Suprapubic skin (tissue), 4 donors: ENCODE measurements at places on chromosomes 1 and 21. TPM values are rescaled to one million over a fixed set of nuclear protein-coding genes. Genes with fewer than 3 reads are reported as not detected.

GRCh38 chr1:231049121-231049979 lies 9.3 kb upstream of the FAM89A start:
- no peak overlapping the region for H3K27ac ChIP-seq
- DNase-seq: no peak
- no peaks in the 10 kb centered on the region for H3K36me3 ChIP-seq
- no peak overlapping the region for H3K4me3 ChIP-seq
- H3K27me3 ChIP-seq: peaks cover 9% of the 10 kb centered on the region

GRCh38 chr1:240094041-240094722 lies 2.5 kb downstream of the FMN2 start:
- H3K27ac ChIP-seq: no peak overlapping the region
- no peak overlapping the region for H3K4me3 ChIP-seq
- H3K27me3 ChIP-seq: peaks cover 41% of the 10 kb centered on the region
- peaks cover 21% of the 10 kb centered on the region for H3K4me1 ChIP-seq
- H3K36me3 ChIP-seq: no peaks in the 10 kb centered on the region

DNA sequence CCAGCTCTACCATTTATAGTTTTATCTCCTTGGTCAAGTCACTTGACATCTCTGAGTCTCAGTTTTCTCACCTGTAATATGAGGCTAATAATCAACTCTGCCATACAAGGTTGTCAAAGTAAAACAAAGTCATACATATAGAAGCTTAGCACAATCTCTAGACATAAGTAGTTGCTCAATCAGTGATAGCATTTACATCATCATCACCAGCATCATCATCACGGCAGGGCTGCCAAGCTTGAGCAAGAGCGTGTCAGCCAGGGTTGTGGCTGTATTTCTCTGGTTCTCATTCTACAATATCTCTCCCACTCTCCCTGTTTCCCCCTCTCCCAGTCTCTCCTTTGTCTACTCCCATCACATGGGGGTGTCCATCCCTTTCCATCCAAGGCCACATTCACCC lies 41.7 kb upstream of the COA6 start:
- no peak for DNase-seq
- H3K27me3 ChIP-seq: peaks cover 4% of the 10 kb centered on the region
- H3K4me3 ChIP-seq: no peak overlapping the region
- H3K36me3 ChIP-seq: no peaks in the 10 kb centered on the region

GRCh38 chr1:111965781-111966443 lies 23.6 kb downstream of the KCND3 start:
- no peaks in the 10 kb centered on the region for H3K36me3 ChIP-seq
- no peak for DNase-seq
- no peak overlapping the region for H3K4me3 ChIP-seq
- H3K27me3 ChIP-seq: no peaks in the 10 kb centered on the region
- H3K4me1 ChIP-seq: peaks cover 6% of the 10 kb centered on the region

DNA sequence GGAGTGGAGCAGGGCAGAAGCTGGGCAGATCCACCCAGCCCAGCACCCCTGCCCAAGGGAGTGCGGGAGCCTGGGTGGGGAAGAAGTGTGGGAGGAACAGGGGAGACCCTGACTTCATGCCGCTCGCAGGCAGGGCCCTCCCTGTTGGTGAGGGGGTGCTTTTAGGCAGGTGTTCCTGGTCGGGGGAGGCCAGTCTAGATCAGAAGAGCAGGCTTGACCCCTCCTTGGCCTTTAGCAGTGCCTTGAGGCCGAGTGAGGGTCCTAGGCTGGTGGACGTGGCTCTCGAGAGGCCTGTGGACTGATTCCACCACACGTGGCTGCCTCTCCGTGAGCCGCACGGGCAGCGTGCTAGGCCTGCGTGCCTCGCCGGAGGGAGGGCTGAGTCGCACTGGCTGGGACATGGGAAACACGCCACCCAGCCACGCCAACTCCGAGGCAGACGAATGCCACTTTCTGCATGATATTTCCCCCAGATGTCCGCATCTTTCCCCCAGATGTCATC lies 19.4 kb upstream of the COL18A1 start:
- H3K4me1 ChIP-seq: peaks cover 15% of the 10 kb centered on the region
- DNase-seq: no peak
- H3K27me3 ChIP-seq: peaks cover 13% of the 10 kb centered on the region

DNA sequence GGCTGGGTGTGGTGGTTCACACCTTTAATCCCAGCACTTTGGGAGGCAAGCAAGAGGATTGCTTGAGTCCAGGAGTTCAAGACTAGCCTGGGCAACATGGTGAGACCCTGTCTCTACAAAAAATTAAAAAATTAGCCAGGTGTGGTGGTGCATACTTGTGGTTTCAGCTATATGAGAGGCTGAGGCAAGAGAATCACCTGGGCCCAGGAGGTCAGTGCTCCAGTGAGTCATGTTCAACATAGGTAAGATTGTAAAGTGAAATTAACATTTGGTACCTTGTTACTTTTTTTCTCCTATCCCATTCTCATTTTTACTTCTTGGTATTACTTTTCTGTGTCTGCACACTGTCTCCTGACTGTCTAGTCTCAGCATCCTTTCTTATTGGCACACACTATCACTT lies 19.0 kb downstream of the MAGI3 start:
- H3K4me3 ChIP-seq: no peak overlapping the region
- peaks cover 4% of the 10 kb centered on the region for H3K4me1 ChIP-seq
- no peak overlapping the region for H3K27ac ChIP-seq
- DNase-seq: no peak
- H3K27me3 ChIP-seq: no peaks in the 10 kb centered on the region

DNA sequence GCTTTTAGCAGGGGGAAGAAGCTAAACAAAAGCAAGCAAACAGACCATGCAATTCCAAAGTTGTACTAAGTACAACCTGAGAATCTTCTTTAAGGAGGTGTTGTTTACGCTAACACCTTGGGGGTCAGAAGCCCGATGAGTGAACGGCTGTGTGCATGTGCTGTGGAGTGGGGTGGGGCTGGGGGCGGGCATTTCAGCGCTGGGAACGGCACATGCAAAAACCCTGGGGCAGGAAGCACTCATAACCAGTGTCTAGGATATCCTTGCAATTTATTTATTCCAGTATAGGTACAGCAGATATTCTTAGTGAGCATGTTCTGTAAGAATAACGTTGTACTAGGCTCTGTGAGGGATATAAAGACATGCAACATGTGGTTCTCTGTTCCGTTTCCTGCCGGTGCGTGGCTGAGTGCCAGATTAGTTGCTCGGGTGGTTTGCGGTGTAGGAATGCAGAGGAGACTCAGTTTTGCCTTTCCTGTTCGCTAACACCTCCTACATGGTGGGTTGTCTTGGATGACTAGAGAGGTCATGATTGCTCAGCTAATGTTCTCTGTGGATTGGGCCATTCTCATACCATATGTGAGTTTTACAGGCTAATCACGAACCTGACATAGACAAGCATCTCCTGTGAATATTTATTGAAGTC lies 3.7 kb downstream of the FASLG start:
- H3K36me3 ChIP-seq: no peaks in the 10 kb centered on the region
- DNase-seq: no peak
- H3K4me3 ChIP-seq: no peak overlapping the region
- H3K4me1 ChIP-seq: no peaks in the 10 kb centered on the region
- no peaks in the 10 kb centered on the region for H3K27me3 ChIP-seq

DNA sequence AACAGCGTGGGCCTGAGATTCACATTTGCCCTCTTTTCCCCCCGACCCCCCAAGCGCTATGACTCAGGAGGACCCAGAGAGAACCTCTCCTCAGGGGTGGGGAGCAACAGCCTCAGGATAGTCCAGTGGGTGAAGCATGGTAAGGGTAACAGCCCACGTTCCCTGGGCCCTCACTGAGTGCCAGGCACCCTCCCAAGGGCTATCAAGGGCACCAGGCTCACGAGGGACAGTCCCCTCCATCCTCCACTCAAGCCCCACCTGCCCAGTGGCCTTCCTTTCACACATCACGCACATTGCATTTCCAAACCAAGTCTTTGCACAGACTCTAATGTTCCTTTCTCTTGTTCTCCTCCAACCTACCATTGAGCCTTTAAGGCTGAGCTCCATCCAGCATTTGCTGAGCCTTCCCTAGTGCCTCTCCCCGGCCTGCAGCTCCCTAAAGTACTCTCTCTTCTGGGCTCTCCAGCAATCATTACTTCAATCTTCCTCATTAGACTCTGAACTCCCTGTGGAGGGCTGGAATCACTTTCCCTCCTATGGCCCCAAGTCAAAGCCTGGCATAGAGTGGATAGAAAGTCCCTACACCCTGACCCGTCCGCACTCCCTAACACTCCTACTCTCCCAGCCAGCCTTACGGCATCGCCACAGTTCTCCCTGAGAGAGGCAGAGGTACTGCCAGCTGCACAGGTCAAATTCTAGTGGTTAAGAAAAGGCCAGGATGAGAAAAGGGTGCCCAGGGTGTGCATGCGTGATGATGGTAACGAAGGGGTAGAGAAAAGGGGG lies 1.0 kb downstream of the AKR7A2 start:
- peaks cover 53% of the 10 kb centered on the region for H3K4me1 ChIP-seq
- no peak for DNase-seq
- no peak overlapping the region for H3K27ac ChIP-seq
- no peaks in the 10 kb centered on the region for H3K27me3 ChIP-seq

GRCh38 chr1:32549616-32550015 lies 10.4 kb downstream of the ZBTB8A start:
- no peaks in the 10 kb centered on the region for H3K4me1 ChIP-seq
- H3K27ac ChIP-seq: no peak overlapping the region
- no peak overlapping the region for H3K4me3 ChIP-seq

DNA sequence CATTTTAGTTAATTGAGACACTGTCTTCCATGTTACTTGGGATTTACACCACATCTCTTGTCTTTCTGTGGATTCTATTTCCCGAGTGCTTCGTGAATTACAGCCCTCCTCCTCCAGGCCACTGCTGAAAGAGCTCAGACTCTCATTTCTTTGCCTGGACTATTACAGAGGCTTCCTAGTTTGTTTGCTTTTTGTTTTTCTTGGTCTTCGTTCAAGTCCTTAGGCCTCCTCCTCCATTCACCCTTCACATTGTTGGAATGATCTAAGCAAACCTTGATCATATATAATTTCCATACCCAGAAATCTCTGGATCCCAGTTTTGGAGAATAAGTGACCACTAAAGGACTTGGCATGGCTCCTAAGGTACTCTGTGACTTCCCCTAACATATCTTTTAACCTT lies 94.1 kb downstream of the CNIH3 start:
- no peak for DNase-seq
- H3K36me3 ChIP-seq: no peaks in the 10 kb centered on the region
- H3K27me3 ChIP-seq: no peaks in the 10 kb centered on the region
- no peak overlapping the region for H3K27ac ChIP-seq
- H3K4me1 ChIP-seq: no peaks in the 10 kb centered on the region

GRCh38 chr1:63122079-63122478 lies 200.3 kb upstream of the FOXD3 start:
- H3K4me3 ChIP-seq: no peak overlapping the region
- H3K4me1 ChIP-seq: no peaks in the 10 kb centered on the region
- H3K36me3 ChIP-seq: no peaks in the 10 kb centered on the region
- H3K27ac ChIP-seq: no peak overlapping the region
- H3K27me3 ChIP-seq: no peaks in the 10 kb centered on the region
- DNase-seq: no peak

- no peak overlapping the region for H3K4me3 ChIP-seq
- H3K27ac ChIP-seq: no peak overlapping the region
- no peaks in the 10 kb centered on the region for H3K27me3 ChIP-seq
- H3K36me3 ChIP-seq: no peaks in the 10 kb centered on the region
- H3K4me1 ChIP-seq: no peaks in the 10 kb centered on the region
- no peak for DNase-seq
Observed at GRCh38 chr21:15197696-15198095, 132.9 kb upstream of the NRIP1 start.

DNA sequence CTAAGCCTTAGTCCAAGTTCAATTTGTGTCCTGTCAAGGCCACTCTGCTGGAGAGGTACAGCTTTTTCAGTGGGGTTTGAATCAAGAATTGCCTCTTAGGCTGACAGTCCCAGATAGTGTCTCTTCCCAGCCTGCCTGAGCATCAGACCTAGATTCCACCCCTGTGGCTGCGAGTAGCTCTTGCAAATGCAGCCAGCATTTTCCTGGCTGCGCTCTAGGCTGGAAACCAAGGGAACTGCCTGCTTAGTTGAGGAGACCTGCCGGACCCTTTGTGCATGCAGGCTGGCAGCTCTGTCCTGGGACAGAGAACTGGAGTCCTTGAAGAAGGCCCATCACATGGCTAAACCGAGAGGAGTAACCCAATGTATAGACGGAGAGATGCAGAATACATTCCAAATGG lies 293.7 kb downstream of the PCP4 start:
- H3K36me3 ChIP-seq: no peaks in the 10 kb centered on the region
- no peaks in the 10 kb centered on the region for H3K4me1 ChIP-seq
- no peak overlapping the region for H3K4me3 ChIP-seq
- no peaks in the 10 kb centered on the region for H3K27me3 ChIP-seq
- DNase-seq: no peak
- no peak overlapping the region for H3K27ac ChIP-seq

DNA sequence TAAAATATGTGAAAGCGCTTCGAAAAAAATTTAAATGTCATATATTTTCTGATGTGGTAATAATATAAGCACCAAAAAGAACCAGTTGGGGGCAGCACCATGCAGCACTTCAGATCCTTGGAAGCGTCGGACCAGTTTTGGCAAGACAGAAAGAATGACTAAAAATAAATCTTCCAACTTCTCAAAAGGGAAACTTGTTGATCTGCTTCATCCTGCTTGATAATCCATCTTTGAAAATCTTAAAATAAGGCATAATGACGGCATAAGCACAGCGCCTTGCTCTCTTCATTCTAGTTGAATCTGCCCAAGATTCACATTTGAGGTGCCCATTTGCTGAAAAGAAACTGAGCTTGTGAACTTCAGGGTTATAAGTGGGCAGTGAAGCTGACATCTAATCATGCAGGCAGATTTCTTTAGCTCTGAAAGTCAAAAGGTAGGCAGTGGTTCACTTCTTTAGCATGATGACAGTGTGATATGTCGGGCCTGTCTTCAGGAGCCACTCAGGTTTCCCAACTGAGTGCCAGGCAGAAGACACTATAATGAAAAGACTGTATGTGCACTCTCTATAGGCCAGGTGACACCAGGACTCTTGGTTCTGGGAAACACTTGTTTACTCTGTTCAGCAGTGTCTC lies 19.8 kb upstream of the MUTYH start:
- no peak for DNase-seq
- H3K27me3 ChIP-seq: no peaks in the 10 kb centered on the region
- no peak overlapping the region for H3K4me3 ChIP-seq
- peaks cover 21% of the 10 kb centered on the region for H3K4me1 ChIP-seq

GRCh38 chr1:27021354-27022031 lies 8.8 kb upstream of the TENT5B start:
- H3K4me1 ChIP-seq: peaks cover 3% of the 10 kb centered on the region
- no peaks in the 10 kb centered on the region for H3K36me3 ChIP-seq
- H3K4me3 ChIP-seq: no peak overlapping the region
- H3K27me3 ChIP-seq: no peaks in the 10 kb centered on the region
- DNase-seq: no peak

Gene FALEC
- total RNA-seq: not detected

Gene SMAP2
- total RNA-seq: 30.0 TPM

Gene CFHR1
- total RNA-seq: not detected

Gene KMO
- 0.45 TPM for total RNA-seq

Gene SAMD11
- total RNA-seq: 2.0 TPM

Gene PCNX2
- total RNA-seq: 21.4 TPM

Gene AGT
- 1.6 TPM for total RNA-seq

Gene OR2L13
- not detected for total RNA-seq

Gene SERINC2
- total RNA-seq: 56.9 TPM

Gene CLDN17
- not detected for total RNA-seq

Gene RGS8
- not detected for total RNA-seq

Gene FCRL1
- not detected for total RNA-seq
